Cardiac muscle cell (in vitro differentiated cells and primary cell): ENCODE measurements at places on chromosomes 4 and X. TPM values are rescaled to one million over a fixed set of nuclear protein-coding genes. Genes with fewer than 3 reads are reported as not detected.

DNA sequence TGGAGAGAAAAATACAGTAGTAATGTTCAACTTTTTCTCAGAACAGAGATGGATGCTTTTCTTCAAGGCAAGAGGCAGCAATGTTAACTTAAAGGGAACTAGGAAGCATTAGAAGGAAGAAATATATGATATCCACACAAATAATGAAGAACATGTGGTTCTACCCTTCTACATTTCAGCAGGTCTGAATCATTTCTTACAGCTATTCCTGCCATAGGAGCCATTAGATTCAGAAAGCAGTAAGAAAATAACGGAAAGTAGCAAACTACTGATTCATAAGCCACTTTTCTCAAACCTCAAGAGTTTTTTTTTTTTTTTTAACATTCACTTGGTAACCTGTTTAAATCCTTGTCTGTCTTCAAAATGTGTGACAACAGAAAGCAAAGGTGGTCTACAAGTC lies 1251.6 kb upstream of the AGA start:
- no peak for DNase-seq

GRCh38 chrX:13732246-13733067 lies 2.0 kb downstream of the TRAPPC2 start:
- no peak for DNase-seq

- DNase-seq: peak; percentile 39
These were observed 122.6 kb upstream of the BMPR1B start for GRCh38 chr4:94635177-94635576.

CCKAR gene
- polyA plus RNA-seq: 0.23 TPM in 1 of 2 replicates, not detected in the other

DNA sequence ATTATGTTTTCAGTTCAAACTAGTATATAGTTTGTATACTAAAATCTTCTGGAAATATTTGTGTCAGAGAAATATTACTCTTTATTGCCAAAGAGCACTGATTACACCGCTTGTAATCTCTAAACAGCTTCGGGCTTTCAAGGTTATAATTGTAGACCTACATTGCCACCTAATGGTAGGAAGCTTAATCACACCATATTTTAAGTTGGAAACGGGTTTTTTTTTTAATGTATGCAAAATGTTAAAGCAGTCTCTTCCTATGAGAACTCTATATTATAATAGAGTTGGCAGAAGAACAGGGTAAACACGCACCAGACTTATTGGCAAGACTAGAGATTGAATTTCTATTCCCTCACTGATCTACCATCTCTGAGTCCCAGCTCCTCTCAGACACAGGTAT lies 19.5 kb upstream of the NFXL1 start:
- peak; percentile 72 for DNase-seq

DNA sequence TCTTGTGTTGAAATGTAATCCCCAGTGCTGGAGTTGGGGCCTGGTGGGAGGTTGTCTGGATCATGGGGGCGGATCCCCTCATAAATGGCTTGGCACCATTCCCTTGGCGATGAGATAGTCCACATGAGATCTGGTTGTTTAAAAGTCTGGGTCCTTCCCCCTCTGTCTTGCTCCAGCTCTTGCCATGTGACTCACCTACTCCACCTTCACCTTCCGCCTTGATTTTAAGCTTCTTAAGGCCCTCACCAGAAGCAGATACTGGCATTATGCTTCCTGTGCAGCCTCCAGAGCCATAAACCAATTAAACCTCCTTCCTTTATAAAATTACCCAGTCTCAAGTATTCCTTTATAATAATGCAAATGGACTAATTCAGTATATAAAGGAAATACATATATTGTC lies 111.5 kb downstream of the NR3C2 start:
- no peak for DNase-seq

DNA sequence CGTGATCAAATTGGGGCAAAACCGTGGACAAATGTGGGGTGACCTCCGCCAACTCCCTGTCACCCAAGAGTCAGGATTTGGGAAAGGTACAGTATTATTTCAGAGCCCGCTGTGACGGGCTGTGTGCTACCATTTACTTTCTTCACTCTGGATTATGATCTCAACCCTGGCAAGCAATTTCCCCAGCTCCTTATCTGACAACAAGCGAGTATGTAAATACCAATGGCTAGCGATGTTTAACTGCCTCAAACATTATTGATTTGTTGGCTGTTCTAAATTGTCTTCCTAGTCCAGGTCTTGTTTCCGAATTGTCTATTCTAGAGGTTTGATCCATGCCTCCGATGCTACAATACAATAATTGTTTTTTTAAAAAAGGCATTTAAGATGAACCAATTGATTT lies 17.7 kb upstream of the PITX2 start:
- DNase-seq: no peak

GRCh38 chrX:110444996-110445395 lies 86.3 kb downstream of the RTL9 start:
- DNase-seq: no peak

DNA sequence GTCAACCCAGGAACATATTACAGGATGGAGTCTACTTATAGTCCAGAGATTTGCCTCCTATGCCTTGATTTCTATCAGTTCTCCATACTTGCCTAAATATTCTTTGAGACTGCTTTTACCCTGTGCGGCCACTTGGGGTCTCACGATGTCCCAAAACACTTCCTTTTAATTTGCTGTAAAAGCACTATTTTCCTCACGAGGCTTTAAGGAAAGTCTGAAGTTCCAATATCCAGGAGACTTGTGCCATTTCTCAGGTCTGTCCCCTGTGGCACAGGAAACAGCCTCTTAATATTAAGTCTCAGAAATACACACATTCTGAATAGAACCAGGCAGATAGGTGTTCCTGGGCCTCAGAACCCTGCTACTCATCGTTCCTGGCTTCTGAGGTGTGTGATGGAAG lies 142.9 kb downstream of the TMEM164 start:
- DNase-seq: peak; percentile 41

STS gene
- polyA plus RNA-seq: 3.2 and 4.9 TPM in 2 replicates

GRCh38 chrX:40086569-40087335 lies 11.0 kb downstream of the BCOR start:
- DNase-seq: peak; percentile 27

DNA sequence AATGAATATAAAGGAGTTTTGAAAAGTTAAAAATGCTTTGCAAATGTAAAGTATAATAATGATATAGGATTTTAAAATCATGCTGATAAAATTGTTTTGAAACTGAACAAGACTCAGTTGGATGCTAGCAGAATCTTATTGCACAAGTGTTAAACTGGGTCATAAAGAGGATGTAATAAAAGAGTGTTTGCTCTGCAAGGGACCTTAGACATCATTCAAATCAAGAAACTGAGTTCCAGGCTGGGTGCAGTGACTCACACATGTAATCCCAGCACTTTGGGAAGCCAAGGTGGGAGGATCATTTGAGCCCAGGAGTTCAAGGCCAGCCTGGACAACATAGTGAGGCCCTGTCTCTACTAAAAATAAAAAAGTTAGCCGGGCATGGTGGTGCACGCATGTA lies 27.5 kb upstream of the DUSP21 start:
- DNase-seq: no peak

DNA sequence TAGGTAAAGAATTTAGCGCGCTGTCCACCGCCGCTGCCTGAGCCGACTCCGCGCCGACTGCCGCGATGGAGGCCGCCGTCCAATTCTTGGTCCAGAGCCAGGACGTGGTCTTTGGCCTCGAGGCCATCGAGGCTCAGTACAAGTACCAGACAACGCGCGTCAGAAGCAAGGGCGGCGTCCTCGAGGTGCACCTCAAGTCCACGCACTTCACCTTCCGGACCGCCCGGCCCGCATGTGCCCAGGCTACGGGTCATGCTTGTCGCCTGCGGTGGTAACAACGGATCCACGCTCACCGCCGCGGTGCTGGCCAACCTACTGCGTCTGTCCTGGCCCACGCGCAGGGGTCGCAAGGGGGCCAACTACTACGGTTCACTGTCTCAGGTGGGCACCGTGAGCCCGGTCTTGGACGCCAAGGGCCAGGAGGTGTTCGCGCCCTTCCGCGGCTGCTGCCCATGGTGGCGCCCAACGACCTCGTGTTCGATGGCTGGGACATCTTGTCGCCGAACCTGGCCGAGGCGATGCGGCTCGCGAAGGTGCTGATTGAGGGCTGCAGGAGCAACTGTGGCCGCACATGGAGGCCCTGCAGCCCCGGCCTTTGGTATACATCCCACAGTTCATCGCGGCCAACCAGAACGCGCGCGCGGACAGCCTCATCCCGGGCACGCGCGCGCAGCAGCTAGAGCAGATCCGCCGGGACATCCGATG lies 128.0 kb downstream of the ANAPC4 start:
- no peak for DNase-seq

PPAT gene
- 21.6 and 27.4 TPM in 2 replicates for polyA plus RNA-seq

AMER1 gene
- polyA plus RNA-seq: 0.02 and 0.04 TPM in 2 replicates

DNA sequence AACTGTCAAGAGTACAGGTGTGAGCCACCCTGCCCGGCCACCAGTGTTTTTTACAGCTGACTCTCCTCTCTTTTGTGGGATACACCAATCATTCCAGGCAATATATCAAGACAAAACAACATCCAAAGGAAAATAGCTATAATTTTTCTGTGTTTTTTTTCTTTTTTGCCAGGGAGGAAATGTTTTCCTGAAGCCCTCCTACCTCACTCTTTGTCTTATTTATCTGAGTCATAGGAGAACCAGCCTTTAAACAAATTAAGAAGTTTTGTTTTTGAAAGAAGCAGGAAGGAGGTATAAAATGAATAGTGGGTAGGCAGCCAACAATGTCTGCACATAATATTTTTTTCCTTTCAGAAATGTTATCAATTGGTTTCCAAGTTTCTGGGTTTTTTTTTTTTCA lies 493.9 kb downstream of the CCSER1 start:
- DNase-seq: no peak

DNA sequence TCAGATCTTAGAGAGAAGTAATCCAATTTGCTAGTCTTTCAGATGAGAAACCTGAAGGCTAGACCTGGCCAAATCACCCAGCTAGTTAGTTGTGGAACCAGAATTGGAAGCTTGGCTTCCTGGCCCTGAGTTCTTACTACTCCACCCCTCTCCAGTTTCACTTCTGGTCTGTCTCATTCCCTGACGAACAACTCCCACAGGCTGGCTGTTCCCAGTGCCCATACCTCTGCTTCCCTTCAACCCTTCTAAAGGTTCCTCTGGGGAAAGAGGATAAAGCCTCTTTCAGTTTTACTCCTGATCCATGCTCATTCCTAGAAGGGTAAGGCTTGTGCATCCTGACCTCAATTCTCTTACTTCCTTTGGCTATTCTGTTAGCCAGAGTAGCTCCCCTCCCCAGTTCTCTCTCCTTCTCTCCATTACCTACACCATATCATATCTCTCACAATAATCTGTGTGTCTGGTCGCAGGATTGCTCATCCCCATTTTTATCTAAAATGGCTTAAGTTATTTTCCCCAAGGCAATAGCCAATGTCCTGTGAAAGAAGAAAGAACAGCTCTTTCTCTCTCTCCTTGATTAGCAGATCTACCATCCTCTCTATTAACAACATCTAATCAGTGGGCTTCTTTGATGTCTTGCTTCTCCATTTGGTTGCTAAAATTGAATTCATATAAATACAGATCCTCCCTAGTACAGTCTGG lies 155.0 kb upstream of the MAOA start:
- peak; percentile 18 for DNase-seq

- no peak for DNase-seq
These were observed 31.9 kb downstream of the TRAPPC11 start for GRCh38 chr4:183691006-183691405.

CXXC4 gene
- 10.6 and 19.3 TPM in 2 replicates for polyA plus RNA-seq

TMEM150C gene
- 5.3 and 6.5 TPM in 2 replicates for polyA plus RNA-seq

DNA sequence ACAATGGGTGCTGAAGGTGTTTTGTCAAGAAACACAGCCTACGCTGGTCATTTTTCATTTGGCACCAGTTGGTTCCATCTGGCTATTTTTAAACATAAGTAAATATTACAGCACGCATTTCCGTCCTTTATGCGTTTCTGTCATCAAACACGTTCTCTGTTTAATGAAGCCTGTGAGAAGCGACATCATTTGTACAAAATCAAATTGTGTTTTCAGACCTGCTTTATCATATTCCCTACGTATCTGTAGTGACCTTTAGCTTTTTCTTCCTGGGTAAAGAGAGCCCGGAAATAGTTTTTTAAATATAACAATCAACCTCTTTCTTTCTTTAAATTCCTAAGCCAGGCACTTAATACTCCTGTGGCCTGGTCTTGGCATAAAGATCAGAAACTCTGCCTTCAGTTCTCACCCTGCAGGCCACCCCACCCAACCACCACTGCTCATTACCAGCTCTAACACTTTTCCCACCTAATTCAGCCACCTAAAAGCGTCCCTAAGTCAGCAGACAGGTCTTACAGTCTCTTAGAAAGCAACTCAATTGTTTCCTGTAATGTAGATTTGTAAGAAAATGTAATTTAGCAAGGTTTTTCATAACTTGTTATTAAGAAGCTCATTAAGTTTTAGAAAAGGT lies 30.4 kb downstream of the ACSL1 start:
- peak; percentile 17 for DNase-seq

- no peak for DNase-seq
These were observed 74.8 kb downstream of the STPG2 start for GRCh38 chr4:98068495-98068894.

GRCh38 chr4:47654972-47655693 lies 170.1 kb downstream of the ATP10D start:
- DNase-seq: no peak

DNA sequence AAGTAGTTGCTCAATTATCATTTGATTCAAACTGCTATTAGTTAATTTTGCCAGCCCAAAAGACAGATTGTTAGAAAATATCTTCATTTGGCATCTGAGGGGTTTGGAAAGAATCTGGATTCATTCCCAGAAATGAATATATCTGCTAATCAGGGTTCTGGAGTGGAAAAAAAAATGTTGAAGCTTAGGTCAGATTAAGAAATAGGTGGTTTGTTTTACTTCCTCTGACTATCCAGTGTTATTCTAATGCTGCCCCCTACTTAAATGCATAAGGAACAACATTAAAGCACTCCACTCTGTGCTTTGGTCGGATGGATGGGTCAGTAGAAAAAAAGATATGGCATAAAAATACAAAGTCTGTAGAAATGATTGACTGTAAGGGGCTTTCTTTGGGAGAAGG lies 89.0 kb downstream of the LUZP4 start:
- DNase-seq: peak; percentile 70
